ENCODE measurements at places on chromosomes 4 and X.
A peak's percentile ranks its signal among the peaks of the same experiment; 100 is the strongest.

DNA sequence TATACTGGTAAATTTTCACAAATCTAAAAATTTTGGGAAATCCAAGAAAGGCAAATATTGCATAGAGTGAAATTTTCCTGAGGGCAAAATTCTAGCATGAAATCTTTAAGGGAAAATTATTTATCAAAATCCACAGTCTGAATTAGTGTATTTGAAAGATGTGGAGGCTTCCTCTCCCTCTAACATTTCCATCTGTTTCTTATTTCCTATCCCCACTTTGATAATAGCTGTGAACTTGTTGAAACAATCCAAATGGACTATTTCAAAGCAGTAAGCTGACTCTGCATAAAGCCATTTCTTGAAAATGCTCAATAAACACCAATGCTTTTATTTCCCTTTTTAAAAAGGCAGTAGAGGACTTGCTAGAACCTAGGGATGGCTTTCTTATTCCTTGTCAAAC, 107.3 kb upstream of the PABPC4L start:
- no peak for DNase-seq

DNA sequence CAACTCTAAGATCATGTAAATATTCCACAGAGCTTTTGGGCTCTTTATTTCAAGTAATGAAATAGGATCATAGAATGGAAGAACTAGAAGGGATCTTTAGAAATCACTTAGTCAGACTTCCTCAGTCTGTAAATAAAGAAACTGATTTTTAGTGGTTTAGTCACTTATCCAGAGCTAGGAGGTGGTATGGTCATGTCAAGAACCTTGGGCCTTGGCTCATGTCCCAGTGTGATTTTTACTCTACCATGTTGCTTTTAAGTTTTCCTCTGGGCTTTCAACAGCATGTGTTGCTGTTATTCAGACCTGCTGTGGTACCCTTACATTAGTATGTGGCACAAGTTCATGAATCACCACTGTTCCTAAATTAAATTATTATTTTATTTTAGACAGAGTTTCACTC, 184.9 kb downstream of the FRAS1 start:
- DNase-seq = peak; percentile 45

DNA sequence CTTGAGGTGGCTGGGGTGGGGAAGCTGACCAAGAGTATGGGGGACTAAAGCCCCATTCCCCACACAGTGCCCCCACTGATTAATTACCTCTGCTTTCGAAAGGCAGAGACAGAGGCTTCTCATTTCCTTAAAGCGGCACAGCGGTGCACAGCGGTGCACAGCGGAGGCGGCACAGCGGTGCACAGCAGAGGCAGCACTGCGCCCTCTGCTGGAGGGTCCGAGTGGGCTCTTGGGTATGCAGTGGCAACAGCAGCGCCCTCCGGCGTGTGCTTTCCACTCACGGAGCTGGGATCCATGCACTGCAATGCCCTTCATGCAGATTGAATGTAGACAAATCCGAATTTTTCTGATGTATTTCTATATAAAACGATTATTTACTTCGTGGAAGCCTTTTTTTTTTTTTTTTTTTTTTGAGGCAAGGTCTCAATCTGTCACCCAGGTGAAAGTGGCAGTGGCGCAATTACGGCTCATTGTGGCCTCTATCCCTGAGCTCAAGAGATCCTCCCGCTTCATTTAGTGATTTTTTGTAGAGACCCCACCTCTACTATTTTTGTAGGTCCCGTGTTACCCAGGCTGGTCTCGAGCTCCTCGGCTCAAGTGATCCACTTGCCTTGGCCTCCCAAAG, 19.7 kb upstream of the PRPS2 start:
- DNase-seq = peak; percentile 63

DNA sequence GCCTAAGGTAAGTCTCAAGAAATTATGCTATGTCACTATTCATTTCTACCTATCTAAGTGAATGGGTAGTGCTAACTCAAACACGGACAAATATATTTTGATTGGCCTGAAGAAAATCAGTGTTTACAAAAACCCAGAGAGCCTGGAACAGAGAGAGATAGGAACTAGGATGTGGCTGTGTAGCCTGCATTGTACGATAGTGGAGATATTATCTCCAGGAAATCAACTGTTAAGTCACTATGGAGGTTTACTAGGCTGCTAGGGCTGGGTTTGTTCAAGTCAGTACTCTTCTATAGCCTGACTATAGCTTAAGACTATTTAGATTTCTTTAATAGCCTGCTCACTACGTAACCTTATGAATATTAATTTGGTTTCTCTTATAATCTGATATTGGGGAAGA, 127.9 kb downstream of the TACR3 start:
- DNase-seq = no peak

- no peak for DNase-seq
These were observed 15.4 kb downstream of the GASK1B start for GRCh38 chr4:158157412-158157811.
